ENCODE measurements at places on chromosomes 6 and 20. TPM values are rescaled to one million over a fixed set of nuclear protein-coding genes. Genes with fewer than 3 reads are reported as not detected.

- no peaks in the 10 kb centered on the region for H3K36me3 ChIP-seq
- no peak overlapping the region for H3K27ac ChIP-seq
- no peaks in the 10 kb centered on the region for H3K4me1 ChIP-seq
- DNase-seq: no peak
- peaks cover 16% of the 10 kb centered on the region for H3K27me3 ChIP-seq
- H3K4me3 ChIP-seq: no peak overlapping the region
Measured at GRCh38 chr6:40355066-40355465, 232.1 kb downstream of the LRFN2 start.

GRCh38 chr20:33282991-33283555 is at the start of gene BPIFB1:
BPIFB1 (plus strand) TSS chr20:33283214; CDS start chr20:33286074, 2,860 bp downstream.
- DNase-seq: no peak
- H3K4me3 ChIP-seq: no peak within 1 kb of the TSS
- peaks cover 5% of the 10 kb centered on the region for H3K27me3 ChIP-seq
- H3K36me3 ChIP-seq: no peaks in the 10 kb centered on the region

The PSORS1C2 gene
- not detected for total RNA-seq

The MUC21 gene
- total RNA-seq: not detected

The SAPCD1 gene
- total RNA-seq: 13.2 TPM

Measured in activated CD4-positive, alpha-beta memory T cell treated with anti-CD3 and anti-CD28 coated beads for 36 hours (primary cell).